ENCODE measurements at places on chromosomes 3 and 15.

GRCh38 chr15:20272422-20273184 lies 269.0 kb downstream of the GOLGA6L6 start:
- DNase-seq = no peak

- no peak for DNase-seq
Observed at GRCh38 chr15:38828031-38828532, 263.5 kb upstream of the RASGRP1 start.

DNA sequence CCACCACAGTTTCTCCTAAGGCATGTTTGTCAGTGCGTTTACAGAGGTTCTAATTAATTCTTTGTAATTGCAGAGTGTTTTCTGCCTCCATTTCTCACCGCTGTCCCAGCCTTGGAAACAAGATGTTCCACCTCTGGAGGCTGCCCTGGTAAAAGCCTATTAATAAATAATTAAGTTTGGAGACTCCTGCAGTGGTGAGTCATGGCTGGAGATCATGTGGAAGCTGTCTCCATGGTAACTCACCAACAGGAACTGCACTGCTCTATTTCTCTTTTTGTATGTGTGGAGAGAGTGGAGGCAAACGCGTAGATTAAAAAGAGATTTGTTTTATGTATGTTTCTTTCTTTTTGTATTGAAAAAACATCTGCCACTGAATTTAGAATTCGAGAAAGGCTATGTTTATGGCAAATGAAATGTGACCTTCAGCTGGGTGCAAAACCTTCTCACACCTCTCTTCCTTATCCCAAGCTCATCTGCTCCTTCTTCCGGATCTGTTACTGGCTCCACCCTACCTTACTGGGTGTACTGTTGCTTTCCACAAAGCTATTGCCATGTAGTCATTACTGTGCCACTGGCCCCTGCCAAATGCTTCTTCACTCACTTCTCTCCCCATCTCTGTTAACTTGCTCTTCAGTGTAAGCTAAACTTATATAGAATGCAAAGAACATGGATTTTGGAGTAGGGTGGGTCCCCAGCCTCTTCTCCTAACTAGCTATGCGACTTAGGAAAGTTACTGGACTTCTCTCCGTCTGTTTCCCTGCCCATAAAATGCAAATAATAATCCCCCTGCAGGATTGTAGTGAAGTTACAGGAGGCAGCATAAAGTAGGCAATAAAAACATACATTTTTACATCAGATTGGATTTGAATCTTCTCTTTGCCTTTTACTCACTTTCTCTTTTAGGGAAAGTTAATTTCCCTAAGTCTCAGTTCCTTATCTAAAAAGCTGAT lies 778.5 kb downstream of the NTRK3 start:
- no peak for DNase-seq

DNA sequence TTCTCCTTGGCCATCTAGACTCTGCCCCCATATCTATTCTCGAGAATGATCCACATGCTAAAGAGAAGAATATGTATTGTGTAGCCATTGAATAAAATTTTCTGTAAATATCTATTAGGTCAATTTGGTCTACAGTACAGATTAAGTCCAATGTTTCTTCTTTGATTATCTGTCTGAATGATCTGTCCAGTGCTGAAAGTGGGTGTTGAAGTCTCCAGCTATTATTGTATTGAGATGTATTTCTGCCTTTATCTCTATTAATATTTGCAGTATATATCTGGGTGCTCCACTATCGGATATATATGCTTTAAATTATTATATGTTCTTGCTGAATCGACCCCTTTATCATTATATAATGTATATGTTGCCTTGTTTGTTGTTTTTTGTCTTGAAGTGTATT lies 384.9 kb upstream of the ROBO1 start:
- no peak for DNase-seq

GRCh38 chr3:138877226-138877625 lies 42.5 kb upstream of the PIK3CB start:
- DNase-seq = no peak

GRCh38 chr3:143410259-143410658 lies 290.7 kb downstream of the CHST2 start:
- no peak for DNase-seq

DNA sequence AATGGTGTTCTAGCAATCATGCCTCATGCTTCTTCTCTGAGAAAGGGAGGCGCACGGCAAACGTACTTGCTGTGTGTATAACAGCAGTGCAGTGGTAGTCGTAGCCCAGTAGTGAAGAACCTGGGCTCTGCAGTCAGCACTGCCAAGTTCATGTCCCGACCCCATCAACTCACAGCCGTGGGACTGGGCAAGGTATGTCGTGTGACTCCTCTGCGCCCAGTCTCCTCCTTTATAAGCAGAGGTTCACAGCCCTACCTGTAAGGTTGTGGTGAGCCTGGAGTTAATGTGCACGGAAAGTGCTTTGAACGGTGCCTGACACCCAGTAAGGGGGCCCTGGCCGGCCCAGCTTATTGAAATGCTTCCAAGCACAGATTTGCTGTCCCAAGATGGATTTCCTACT lies 26.6 kb downstream of the EHD4 start:
- no peak for DNase-seq

DNA sequence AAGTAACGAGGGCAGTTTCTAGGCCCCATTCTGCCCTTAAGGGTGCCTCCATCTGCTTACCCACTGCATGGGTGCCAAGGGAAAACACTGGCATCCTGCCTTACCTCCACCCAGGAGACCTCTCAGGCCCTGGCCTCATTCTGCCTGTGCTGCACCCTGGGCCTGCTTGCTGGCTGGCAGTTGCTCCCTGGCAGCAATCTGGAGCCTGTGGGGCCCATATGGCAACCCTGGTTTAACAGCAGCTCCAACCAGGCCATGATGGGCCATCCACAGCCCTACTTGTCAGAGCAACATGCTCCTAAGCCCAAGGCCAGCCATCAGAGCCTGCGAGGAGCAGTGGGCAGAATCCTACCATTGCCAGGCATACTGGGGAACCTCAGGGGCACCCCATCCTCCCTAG lies 3.7 kb downstream of the C3orf18 start:
- DNase-seq = no peak

DNA sequence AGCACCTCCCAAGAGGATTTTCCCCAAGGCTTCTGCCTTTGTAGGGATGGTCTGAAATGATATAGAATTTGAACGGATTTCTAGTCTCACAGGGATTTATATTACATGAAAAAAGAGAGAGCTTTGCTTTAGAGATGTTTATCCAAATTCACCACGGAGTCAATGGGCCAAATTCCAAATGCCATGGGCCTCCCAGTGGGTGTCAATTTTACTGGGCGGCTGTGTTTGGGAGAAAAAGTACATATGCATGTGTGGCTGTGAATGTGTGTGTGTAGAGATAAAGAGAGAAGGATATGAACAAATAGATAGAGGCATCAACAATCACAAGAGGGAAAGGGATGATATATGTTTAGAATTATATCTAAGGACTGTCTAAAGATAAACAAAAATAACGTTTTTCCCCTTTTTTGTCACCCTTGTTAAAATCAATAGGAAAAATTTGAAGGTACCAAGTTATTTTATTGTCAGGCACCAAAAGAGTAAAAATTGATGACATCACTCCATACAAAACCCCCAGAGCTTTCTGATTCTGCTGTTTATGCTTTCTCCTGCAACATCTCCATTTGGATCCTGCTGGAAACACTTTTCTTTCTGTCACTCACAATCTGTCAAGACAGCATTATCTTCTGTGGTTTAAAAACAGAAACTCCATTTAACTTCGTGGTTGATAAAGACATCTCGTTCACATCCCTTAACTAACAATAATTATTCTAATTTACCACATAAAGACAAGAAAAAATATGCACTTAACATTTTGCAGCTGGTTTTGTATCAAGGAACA lies 160.7 kb downstream of the FHIT start:
- no peak for DNase-seq

DNA sequence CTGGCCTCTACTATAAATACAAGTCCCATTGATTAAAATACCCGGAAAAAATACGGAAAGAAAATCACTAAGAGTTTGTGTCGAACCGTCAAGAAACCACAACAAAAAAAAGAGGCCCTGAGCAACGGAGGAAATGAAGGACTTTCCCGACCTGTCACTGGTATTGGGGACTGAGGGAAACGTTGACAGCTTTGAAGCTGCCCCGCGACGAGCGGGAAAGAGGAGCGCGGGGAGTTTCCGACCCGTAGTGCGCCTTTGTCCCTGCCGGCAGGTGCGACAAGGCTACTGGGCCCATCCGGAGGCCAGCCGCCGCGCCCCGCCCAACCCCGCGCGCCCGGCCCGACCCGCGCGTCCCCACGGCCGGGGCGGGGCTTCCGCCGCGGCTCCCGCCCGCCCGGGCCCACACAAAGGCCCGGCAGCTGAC lies 416 bp downstream of the PBRM1 start:
- peak; percentile 68 for DNase-seq

DNA sequence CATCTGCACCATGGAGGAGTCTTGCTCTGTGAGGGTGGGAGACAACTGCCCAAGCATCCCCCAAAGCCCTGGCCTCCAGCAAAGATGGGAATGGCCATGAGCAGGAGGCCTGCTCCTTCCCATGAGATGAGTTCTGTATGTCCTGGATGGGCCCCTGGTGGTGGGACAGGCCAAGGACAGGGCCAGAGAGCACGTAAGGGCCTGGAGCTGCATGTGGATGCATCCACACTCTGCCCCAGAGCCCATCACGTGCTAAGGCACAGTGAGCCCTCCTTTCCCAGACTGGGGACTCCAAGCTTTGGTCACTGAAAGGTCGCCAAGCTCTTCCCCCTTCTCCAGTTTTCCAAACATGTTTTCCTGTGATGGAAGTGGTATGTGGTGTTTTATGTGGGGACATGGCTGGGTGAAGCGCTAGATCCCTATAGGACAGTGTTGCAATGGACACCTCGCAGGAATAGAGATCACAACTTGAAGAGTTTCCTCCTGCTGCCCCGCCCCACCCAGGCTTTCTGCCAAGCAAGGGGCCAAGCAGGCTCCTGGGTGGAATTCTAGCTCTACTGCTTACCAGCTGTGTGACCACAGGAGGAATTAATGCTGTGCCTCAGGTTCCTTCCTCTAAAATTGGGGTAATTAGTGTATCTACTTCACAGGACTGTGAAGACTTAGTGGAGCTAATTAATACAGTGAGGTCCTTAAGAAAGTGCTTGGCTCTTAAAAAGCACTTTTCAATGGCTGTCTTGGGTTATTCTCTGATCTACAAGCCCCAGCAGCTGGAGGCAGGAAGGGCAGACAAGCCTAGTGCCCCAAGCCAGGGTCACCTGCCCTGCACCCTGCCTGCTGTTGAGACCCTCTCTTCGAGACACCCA lies 106.4 kb upstream of the RPL32 start:
- no peak for DNase-seq

DNA sequence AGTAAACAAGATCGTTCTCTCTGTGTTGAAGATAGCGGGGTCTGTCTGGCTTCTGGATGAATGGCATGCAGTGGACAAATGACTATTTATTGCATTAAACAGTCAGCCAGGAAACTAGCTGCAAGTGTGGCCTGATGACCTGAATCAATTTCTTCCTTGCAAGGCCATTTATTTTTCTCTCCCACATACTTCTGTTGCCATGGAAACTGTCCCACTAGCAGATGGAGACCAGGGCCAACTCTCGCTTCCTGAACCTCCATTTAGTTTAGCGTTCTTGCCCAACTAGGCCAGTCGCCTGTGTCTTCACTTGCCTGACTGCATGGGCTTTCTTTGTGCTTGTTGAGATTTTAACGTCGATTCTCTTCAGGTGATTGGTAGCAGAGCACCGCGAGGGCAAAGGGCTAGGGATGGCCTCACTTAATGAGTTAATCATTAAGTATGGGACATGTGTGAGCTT lies 27.6 kb downstream of the LMCD1 start:
- no peak for DNase-seq

GRCh38 chr3:20637729-20638128 lies 451.7 kb upstream of the SGO1 start:
- no peak for DNase-seq

DNA sequence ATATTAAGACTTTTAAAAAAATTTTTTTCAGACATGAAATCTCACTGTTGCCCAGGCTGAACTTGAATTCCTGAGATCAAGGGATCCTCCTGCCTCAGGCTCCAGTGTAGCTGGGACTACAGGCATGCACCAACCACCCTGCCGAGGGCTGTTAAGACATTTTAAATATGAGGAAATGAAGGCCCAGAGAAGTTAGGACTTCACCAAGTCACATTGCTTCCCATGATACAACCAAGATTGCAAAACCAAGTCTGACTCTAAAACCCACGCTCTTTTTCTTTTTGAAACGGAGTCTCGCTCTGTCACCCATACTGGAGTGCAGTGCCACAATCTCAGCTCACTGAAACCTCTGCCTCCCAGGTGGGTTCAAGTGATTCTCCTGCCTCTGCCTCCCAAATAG lies 28.0 kb downstream of the PTPN9 start:
- DNase-seq = no peak

GRCh38 chr3:17143893-17144664 lies 259.3 kb downstream of the PLCL2 start:
- DNase-seq = no peak

DNA sequence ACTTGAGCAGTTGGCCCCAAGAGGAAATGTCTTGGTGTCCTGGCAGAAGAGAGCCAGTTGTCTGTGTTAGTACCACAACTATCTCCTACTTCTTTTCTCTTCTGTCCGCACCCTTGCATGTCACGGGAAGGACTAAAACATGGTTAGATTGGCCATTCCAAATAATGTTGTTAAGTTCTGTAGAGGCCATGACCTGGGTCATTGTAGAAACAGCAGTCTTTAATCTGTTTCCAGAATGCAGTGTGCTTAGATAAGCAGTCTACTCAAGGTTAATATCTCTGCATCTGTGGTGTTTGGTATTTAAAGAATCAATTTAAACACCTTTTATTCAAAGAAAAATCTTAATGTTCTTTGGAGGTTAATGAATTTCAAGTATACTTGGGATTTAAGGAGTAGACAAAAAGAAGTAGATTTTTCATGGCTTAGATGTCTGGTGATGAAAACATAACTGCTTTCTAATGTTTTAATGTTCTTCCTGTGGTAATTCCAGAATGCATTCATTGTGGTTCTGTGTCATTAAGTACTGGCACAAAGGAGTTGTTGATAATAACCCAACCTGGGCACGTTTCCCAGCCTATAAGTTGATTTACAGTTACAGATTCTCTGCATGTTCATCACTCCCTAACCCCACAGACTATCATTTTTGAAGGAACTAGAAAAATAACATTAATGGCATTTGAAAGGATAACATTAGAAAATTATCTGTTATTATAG lies 58.9 kb downstream of the TMEM108 start:
- DNase-seq = no peak

DNA sequence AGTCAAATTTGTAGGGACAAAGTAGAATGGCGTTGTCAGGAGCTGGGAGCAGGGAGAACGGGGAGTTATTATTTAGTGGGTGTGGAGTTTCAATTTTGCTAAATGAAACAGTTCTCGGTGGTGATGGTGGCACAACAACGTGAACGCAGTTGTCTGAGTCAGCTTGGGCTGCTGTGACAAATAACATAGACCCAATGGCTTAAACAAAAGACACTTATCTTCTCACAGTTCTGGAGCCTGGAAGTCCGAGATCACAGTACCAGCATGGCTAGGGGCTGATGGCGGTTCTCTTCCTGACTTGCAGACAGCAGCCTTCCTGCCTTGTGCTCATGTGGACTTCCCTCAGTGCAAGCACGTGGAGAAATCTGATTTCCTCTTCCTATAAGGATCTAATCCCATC lies 90.2 kb downstream of the CHSY1 start:
- DNase-seq = no peak
